Vagina (tissue), 2 donors: ENCODE measurements at places on chromosomes 6 and 20. TPM values are rescaled to one million over a fixed set of nuclear protein-coding genes. Genes with fewer than 3 reads are reported as not detected.

GTF2H4 gene
- 16.7 TPM for total RNA-seq

DEFB124 gene
- total RNA-seq, result not detected

HIVEP1 gene
- 36.1 TPM for total RNA-seq

SPATS1 gene
- not detected for total RNA-seq

DNA sequence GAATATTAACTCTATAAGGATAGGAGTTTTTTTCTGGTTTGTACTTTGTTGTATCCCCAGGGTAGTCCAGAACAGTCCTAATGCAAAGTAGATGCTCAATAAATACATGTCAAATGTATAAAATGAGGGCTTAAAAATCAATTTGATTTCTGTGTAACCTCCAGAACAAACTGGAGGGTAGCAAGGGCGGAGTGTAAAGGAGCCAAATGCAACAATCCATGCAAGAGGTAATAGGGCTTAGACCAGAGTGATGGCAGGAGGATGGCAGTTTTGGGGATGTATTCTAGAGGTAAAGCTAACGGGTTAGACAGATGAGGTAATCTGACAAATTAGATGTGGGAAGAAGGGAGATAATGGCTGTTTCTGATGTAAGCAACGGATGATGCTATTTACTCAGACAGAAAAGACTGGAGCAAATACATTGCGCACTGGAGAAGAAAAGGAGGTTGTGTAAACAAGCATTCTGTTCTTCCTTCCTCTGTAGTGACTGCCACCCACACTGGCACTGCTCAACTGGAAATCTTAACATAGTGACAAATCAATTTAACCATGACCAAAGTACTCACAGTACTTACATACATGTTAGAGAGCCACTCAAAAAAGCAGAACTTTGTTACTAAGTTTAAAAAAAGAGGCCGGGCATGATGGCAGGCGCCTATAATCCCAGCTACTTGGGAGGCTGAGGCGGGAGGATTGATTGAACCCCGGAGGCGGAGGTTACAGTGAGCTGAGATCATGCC lies 2.0 kb downstream of the ZNF318 start:
- DNase-seq, result no peak

DNA sequence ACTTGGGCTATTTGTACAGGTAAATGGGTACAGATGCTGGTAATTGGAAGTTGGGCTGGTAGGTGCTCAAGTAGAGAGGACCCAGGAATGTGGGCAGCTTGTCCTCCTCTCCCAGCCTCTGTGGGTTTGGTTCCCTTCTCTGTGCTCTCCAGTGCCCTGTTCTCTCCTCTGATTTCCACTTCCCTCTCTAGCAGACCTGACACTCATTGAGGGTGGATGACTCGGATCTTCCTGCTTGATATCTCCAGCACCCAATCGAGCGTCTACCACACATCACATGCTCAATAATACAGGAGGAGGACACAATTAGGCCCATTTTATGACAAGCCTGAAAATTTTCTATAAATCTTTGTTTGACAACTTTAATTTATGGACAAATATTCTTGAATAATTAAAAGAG lies 23.7 kb downstream of the CST1 start:
- no peak for DNase-seq

DNA sequence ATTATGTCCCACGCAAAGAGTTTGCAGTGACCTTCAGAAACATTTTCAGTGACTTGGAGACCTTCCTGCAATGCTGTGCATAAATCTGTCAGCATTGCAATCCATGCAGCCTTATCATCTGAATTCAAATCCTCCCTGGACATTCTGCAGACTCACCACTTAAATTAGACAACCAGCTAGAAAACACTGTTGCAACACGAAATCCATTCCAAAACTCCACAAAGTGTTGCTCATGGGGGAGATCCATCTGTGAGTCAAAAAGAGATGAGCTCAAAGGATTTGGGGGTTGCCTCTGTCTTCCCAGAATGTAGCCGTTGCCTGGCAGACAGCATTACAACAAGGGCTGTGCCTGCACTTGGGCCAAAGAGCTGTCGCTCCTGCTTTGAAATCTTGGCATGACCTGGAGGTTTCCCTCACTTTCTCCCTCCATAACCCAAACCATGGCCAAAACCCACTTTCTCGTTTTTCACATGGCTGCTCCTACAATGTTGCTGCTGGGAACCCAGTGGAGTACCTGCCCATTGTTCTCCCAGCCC lies 163.5 kb upstream of the CDYL start:
- no peak for DNase-seq
